ENCODE measurements at places on chromosomes 11 and 22. TPM values are rescaled to one million over a fixed set of nuclear protein-coding genes. Genes with fewer than 3 reads are reported as not detected.

GSC2 gene
- total RNA-seq: not detected

SMIM35 gene
- not detected for total RNA-seq

DCUN1D5 gene
- 35.6 TPM for total RNA-seq

HEPN1 gene
- total RNA-seq: not detected

OR10D3 gene
- not detected for total RNA-seq
